ENCODE measurements at places on chromosomes 3 and 15.
A peak's percentile ranks its signal among the peaks of the same experiment; 100 is the strongest.

DNA sequence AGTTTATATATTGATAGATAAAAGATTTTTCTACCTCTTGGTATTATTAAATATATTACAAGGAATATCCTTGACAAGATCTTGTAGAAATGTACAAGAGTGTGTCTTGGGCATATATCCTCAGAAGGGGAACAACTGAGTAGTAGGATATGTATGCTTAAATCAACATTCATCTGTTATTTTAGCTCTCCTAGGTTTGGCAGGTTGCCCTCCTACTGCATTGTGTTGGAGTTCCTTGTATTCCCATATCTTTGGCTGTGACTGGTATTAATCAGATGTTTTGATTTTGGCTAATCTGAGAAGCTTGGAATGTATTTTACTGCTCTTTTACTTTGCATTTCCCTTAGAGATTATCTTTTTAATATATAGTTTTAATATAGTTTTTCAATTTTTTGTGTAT is 4.6 kb downstream of the MYRIP start:
- no peak for DNase-seq

DNA sequence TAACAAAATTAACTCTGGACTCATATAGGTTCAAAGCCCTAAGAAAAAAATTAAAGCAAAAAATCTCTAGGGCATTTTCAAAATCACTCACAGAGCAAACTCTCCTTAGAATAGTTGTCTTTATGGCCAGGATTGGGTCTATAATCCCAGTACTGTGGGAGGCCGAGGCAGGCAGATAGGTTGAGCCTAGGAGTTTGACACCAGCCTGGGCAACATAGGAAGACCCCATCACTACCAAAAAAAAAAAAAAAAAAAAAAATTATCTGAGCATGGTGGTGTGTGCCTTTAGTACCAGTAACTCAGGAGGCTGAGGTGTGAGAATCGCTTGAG is 378.1 kb upstream of the TGFBR2 start:
- no peak for DNase-seq

DNA sequence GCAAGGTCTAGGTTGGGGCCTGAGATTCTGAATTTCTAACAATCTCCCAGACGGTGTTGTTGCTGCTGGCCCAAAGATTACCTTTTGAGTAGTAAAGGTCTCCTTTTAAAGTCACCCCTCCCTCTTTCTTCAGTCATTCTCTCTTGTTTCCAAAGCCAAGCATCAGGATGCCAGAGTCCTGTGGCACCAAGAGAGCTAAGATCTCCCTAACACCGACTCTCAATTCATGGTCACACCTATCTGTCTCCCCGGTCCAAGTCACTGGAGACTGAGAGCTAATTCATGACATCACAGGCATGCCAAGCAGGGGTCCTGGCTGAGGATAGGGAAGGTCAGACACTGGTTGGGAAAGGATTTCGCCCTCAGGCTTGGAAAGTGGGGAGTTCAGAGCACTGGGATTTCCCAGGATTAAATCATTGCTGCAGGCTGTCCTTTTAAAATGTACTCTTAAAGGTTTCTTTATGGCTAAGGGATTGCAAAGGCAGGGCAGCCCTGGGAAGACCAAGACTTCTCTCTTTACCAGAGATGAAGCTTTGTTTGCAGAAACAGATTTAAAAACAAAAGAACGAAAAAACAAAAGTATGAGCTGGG is 7.3 kb downstream of the SHOX2 start:
- DNase-seq = no peak

- peak; percentile 62 for DNase-seq
Observed at GRCh38 chr15:58957101-58957973, 23.9 kb upstream of the SLTM start.

DNA sequence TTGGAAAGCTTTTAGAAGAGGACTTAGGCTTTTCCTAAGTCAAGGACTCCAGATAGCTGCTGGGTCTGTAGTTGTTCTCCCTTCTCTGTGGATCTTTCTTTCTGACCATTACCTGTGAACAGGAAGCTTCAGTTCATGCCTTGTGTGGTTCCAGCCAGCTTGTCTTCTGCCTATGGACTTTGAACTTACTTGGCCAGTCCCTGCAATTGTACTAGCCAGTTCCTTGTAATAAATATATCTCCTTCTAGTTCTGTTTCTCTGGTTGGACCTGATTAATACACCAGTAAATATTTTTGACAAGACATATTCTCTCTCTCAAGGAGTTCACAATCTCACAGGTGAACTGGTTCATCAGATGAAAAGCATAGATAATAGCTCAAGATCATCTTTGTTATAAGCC is 341.3 kb upstream of the DPPA4 start:
- DNase-seq = no peak
